Activated naive CD4-positive, alpha-beta T cell treated with anti-CD3 and anti-CD28 coated beads, Interleukin-2, amount 10 ng/mL, durations not matched to agents 5 hours and 36 hours (primary cell): ENCODE measurements at places on chromosomes 13 and 19. TPM values are rescaled to one million over a fixed set of nuclear protein-coding genes. Genes with fewer than 3 reads are reported as not detected.

The ZNF66 gene
- total RNA-seq, result 11.0 TPM

The FCAR gene
- total RNA-seq, result not detected

The MAB21L1 gene
- not detected for total RNA-seq

The MIA gene
- not detected for total RNA-seq

The RPL18A gene
- 3,239 TPM for total RNA-seq

The SIGLEC10 gene
- not detected for total RNA-seq

The GJB6 gene
- total RNA-seq, result 5.6 TPM

The FGF22 gene
- total RNA-seq, result not detected
